Activated effector memory CD4-positive, alpha-beta T cell treated with Interleukin-2 at 50 U/mL for 16 hours (primary cell): ENCODE measurements at places on chromosomes 16 and 17.

DNA sequence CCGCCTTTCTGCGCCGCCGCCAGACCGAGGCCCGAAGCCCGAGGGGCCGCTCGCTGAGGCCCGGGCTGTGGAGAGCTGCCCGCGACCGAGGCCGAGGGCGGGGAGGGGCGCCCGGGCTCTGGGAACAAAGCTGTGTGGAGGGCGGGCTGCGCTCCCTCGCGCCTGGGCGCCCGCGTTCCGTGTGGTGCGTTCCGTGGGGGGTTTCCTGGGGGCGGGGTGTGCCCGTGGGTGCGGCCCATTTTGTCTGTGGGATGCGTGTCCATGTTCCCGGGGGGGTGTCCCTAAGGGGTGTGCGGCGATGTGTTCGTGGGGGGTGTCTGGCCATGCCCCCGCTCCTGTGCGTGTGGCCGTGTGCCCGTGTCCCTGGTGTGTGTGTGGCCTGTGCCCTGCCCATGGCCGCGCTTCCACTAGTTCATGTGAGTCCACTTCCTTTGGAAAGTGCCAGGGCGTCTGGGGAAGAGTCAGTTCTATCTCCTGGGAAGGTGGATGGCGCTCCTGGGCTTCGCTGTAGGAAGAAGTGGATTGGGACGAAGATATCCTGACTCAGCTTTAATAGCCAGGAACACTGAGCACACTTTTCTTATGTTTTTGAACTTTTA is 520 bp downstream of the JPT2 start:
- DNase-seq, result peak; percentile 31

DNA sequence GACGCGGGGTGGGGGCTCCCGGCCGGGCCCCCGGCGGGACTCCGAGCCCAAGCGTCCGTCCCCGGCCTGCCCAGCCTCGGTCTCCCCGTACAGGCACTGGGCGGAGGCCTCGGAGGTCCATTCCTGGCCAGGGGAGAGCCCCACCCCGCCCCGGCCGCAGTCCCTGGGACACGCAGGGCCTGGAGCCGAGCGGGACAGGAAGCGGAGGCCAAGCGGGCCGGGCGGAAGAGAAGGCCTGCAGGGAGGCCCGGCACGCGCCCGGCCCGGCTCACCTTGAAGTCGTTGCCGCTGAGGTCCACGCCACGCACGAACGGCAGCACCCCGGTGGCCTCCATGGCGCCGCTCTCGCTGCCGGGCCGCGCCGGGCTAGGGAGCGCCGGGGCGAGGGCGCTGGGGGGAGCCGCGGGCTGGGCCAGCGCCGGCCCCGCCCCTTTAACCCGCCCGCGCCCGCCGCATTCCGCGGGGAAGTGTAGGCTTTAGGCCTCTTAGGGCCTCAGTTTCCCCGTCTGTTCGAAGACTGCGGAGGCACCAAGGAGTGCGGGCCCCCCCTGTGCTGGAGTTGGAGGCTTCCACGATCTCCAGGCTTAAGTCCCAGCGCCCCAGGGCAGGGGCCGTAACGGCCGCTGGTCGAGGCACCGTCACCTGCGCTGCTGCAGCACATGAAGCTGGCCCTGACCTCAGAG is at the start of gene FLII:
Gene FLII, minus strand, starts transcription at position 383 of the 683 bp plus-strand sequence. Its CDS starts 48 bp downstream, at position 335.
- peak; percentile 46 for DNase-seq

DNA sequence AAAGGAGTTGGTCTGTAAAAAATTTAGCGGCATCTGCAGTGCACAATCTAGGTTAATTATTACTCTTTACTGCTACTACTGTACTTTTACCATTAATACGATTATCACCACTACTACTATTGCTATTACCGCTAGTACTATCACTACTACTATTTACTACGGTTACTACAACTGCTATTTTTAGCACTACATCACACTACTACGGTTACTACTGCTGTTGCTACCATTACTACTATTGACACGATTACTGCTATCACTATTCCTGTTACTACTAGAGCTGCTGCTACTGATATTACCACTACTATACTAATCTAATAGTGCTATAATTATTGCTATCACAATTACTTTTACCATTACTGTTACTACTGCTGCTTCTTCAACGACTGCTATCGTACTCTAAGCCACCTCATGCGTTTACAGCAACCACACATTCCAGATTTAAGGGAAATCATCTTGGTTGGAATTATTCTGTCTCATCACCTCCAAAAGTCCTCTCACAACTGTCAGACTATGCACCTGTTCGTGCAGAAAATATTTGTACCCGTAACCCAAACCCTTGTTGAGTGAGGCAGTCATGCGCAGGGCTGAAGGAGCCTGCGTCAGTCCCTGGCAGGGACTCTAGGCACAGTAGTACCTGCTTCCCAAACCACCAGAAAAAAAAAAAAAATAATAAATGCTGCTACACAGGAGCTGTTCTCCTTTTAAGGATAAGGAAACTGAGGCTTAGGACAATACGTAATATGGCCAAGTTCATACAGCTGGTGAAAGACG is 59.5 kb downstream of the MAF start:
- DNase-seq, result no peak

GRCh38 chr16:85568519-85568918 is 44.6 kb upstream of the GSE1 start:
- no peak for DNase-seq

DNA sequence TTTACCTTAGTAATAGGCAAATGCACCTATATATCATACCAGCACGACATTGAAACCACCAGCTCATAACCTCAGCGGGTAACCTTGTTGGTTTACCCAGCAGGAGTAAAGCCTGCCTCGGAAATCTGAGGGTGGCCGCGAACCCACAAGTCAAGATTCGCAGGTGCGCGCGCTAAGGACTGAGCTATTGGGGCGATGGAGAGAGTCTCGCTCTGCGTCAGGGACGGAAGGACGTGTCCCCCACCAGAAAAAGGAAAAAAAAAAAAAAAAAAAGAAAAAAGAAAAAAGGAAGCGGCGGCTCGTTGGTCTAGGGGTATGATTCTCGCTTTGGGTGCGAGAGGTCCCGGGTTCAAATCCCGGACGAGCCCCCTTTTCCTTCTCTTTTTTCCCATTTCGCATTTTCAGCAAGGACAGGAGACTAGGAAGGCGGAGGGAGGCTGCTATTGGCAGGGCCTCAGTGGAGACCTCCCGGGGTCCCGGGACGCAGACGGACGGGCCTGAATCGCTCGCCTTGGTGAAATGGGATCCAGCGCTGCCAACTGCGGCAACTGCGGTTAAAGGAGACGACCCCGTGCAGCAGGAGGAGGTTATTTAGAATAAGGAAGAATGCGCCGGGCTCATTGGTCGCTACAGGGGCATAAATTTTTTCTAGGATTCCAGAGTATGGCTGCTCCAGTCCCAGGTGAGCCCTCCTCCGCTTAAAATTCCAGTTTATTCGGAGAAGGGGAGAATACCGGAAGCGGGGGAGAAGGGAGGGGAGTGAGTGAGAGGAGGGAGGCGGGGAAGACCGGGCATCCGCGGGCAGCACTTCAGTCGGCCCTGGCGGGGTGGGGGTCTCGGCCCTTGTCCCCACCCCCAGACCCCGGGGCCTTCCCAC is at the start of gene OR1F1:
Gene OR1F1, plus strand, starts transcription at position 407 of the 877 bp plus-strand sequence.
- DNase-seq, result no peak
